ENCODE measurements at places on chromosomes 16 and 17.

DNA sequence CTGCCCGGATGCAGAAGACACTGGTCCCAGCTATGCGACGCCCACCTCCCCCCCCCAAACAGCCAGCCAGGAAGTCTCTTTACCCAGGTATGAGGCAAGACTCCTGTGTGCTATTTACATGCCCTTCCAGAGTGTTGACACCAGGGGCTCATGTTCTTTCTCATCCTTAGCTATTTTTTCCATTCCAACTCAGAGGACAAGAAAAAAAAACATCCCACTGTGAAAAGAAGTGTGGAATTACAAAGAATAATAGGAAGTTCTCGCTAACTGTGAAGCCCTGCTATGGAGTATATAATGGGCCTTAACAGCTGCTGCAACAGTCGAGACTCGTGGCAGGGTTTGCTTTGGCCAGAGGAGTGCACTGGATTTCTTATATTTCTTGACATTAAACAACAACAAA is 584.9 kb downstream of the CDH13 start:
- DNase-seq: no peak

GRCh38 chr17:83028851-83029250 is 50.6 kb upstream of the METRNL start:
- no peak for DNase-seq

DNA sequence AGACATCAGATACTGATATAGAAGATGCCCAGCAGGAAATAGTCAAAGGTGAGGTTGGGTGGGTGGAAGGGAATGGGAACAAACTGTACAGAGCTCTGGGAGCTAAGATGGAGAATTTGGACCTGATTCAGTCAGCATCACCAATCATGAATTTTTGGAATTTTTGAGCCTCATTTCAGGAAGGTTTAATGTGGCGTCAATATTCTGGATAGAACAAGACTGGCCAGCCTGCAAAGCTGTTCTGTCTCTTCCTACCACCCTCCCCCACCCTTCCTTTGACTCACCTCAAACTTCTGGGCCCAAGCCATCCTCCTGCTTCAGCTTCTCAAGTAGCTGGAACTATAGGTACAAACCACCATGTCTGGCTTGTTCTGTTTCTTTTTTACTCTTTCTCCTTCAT is 32.6 kb downstream of the CTCF start:
- DNase-seq: no peak

- no peak for DNase-seq
These were observed 24.8 kb downstream of the KCNJ12 start for GRCh38 chr17:21400816-21401593.

GRCh38 chr16:85878875-85879274 is 20.1 kb upstream of the IRF8 start:
- DNase-seq: no peak

- no peak for DNase-seq
These were observed 29.7 kb downstream of the CUEDC1 start for GRCh38 chr17:57925361-57925990.
